Fibroblast of villous mesenchyme (primary cell): ENCODE measurements at places on chromosomes 13 and 19. TPM values are rescaled to one million over a fixed set of nuclear protein-coding genes. Genes with fewer than 3 reads are reported as not detected.
A peak's percentile ranks its signal among the peaks of the same experiment; 100 is the strongest.

Gene FUZ
- total RNA-seq = 15.1 and 19.3 TPM in 2 replicates

Gene DLEU7
- total RNA-seq = not detected in 2 replicates

Gene PRRG2
- 0.32 and 0.43 TPM in 2 replicates for total RNA-seq

DNA sequence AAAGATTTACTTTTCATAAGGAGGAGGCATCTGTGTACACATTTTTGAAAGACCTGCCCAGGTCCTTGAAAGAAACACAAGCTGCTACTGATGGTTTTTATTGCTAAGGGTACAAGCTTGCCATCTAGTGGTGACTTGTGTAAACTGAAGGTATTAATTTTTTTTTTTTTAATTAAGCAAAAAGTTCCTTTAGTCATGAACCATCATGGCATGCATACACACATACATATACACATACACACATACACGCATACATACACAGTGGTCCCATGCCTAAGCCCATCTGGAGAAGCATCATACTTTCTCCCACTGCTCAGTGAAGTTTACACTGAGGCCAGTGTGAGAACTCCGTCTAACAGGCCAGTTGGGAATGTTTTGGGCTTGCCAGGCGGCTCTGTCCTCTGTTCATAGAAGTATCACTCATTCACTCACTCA lies 312.5 kb downstream of the DCLK1 start:
- DNase-seq = peak; percentile 48

Gene TBXA2R
- 4.3 and 4.8 TPM in 2 replicates for total RNA-seq

Gene TPGS1
- 16.8 and 29.3 TPM in 2 replicates for total RNA-seq
